ENCODE measurements at places on chromosomes 2 and 18.

GRCh38 chr2:68059784-68060525 lies 2.8 kb downstream of the C1D start:
- no peak for DNase-seq

- no peak for DNase-seq
These were observed 6.9 kb downstream of the CD8A start for GRCh38 chr2:86783615-86784339.

DNA sequence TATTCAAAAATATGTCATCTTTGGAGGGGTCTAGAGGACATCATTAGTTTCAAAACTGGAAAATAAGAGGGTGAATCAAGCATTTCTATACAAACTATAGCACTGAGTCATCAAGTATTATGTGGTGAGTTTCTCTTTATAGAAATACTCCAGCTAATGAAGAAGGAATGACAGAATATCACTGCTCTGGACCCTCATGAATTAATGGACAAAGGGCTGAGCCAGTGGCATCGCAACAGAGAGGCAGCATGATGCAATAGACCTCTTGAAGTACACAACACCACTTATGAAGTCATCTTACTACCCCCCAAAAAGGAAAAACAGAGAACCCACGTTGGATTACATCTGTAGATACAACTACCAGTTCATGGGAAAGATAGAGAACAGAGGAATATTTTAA lies 27.4 kb upstream of the EIF2AK3 start:
- DNase-seq: no peak

DNA sequence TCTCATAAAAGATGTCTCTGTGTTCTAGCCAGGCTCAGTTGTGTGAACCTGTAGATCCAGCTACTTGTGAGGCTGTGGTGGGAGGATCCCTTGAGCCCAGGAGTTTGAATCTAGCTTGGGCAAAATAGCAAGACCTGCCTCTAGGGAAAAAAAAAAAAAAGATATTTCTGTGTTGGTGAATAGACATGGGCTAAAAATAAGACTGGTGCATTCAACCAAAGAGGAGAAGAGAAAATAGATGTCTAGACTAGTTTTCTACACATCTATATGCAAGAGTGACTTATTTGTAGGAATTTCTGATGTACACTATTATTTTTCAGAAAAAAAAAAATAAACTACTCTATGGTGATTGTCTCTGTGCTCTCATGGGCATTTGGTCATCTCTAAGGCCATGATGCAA lies 555.1 kb downstream of the BCL11A start:
- no peak for DNase-seq

DNA sequence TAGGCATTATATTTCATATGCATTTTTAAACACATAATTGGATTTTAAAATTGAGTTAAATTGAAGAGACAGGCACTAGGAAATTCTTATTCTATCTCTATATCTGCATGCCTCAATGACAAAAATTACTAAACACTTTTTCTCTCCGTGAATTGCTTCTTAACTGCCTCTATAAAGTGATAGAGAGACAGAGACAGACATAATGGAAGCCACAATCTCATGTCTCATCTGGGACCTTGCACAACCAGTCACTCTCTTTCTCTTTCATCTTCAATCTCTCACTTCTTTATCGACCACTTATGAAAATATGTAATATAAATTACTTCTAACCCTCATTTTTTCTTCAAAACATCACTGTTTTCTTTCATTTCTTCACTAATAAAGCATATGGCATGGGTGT lies 238.9 kb upstream of the ZNF804A start:
- DNase-seq: no peak

DNA sequence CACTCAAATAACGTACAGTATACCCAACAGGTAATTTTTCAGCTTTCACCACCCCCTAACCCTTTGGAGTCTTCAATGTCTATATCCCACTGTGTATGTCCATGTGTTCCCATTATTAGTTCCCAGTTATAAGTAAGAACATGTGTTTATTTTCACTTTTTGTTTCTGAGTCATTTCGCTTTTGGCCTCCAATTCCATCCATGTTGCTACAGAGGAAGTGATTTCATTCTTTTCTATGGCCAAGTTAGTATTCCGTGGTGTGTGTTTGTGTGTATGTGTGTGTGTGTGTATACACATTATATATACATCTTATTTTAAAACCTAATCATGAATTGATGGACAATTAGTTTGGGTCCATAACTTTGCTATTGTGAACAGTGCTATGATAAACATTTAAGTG lies 464.4 kb downstream of the CMPK2 start:
- DNase-seq: no peak

DNA sequence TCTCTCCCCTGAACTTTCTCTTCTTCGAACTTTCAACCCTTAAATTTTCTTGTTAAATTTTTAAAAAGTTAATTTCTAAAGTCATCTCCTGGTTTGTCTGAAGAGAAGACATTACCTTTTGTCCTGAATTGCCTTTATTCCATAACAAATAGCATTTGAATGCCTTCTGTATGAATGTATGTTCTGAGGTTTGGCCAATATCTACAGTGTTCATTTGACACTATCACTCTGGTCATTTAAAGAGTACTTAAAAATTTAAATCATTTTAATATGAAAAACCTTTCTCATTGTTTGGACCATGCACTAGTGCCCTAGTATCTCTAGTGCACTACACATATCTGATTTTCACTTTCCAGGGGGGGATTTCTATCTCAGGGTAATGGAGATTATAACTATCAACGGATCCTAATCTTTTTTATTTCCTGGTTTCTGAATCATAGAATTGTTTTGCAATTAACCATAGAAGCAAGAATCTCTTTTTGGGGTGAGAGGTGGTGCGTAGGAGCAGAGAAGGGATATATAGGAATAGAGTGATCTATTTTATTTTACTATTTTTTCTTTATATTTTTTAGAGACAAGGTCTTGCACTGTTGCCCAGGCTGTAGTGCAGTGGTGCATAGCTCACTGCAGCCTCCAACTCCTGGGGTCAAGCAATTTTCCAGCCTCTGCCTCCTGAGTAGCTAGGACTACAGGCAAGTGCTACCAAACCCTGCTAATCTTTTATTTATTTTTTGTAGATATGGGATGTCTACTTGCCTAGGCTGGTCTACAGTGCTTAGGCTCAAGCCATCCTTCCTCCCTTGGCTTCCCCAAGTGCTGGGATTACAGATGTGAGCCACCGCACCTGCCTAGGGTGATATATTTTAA lies 25.5 kb downstream of the TANC1 start:
- no peak for DNase-seq

GRCh38 chr2:210195101-210195852 lies 24.1 kb upstream of the KANSL1L start:
- peak; percentile 15 for DNase-seq

DNA sequence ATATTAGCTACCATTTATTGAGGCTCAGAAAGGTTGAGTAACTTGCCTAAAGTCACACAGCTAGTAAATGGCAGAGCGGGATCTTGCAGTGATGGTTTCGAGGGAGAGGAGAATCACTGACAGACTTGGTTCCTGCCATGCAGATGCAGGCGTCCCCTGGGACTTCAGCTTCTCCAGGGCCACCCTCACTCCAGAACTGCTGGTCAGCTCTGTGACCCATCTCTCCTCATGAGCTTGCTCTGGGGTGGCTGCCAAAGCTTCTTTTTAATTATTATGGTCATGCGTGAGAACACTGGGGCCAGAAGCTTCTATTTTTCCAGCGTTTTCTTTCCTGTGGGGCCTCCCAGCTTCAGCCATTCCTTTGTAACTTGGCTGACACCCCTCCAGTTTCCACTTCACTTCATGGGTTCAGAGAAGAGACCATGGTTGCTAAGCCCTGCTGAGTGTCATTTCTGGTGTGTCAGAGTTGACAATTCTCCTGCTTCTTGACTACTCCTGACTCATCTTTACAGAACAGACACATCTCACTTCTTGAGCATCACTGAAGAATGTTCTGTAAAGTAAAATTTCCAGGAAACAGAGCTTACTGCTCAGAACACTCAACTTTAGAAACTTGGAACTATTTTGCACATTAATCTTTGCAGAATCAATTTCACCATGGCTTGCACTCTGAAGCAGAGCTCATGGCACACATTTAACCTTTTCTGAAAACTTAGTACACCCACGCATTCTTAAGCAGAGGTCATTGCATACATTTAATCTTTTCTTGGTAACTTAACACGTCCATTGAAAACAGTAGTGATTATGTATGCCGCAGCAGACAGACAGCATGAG lies 70.4 kb downstream of the IL1R2 start:
- DNase-seq: no peak
